Activated CD4-positive, alpha-beta memory T cell treated with anti-CD3 and anti-CD28 coated beads, Interleukin-2, amount 10 ng/mL, durations not matched to agents 7 days and 5 days (primary cell): ENCODE measurements at places on chromosomes 1 and 21.

DNA sequence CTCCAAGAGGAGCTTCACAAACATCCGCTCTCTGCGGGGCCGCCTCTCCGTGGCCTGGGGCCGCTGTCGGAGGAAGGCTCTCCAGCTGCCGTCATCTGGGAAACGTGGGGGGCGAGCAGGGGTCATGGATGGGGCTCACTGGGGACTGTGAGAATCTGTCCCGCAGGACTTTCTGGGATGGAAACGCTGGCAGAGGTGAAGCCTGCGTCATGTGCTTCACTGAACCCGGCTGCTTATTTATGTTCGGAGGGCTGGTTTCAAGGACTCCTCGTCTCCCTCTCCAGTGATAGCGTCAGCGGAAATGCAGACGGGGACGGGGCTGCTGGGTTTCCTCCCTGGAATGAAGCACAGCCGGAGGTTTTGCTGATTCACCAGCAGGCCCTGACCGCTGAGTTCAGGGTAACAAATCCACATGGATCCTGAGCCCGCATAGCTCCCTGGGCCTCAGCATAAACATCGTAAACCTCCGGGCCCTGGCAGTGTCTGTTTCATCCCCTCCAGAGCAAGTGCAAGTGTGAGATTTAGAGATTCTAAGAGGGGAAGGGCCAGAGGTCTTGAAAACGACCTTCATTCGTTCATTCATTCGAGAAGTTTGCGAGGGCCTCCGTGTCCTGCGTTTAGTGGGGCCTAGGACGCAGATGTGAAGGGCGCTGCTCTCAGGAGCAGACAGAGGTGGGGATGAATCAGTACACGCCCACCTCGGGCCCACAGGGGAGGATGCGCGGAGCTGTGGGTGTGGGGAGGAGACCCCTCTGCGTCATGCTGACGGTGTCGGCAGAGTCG lies 7.0 kb upstream of the POFUT2 start:
- DNase-seq, result peak; percentile 14

DNA sequence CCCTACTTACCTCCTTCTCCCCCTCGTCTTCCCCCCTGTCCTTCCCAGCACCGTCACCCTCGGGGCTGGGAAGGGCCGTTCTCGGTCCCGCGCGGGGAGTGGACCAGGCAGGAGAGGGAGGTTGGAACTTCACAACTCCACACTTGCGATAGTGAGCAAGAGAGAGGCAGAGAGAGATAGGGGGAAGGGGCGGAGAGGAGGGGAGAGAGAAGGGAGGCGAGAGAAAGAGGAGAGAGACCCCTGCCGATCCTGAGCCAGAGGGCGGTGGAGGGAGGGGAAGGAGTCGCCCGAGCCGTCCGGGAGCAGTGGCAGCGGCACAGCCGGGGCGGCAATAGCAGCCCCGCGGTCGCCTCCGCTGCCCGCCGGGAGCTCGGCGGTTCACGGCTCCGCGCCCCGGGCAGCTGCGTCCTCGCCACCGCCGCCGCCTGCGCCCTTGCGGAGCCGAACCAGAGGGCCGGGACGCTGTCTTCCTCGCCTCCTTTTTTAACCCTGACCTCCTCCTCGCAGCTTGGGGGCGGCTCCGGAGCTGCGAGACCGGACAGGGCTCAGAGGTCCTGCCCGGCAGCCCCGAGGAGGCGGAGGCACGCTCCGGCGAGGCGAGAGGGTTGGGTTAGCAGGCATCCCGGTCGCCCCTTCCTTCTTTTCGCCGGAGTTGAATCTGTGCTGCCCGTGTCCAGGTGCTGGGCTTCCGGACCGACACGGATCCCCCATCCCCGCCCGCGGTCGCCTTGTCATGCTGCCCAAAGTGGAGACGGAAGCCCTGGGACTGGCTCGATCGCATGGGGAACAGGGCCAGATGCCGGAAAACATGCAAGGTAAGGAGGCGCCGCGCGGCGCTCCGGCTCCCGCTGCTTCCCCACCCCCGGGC lies 11.7 kb downstream of the NR5A2 start:
- DNase-seq, result no peak

DNA sequence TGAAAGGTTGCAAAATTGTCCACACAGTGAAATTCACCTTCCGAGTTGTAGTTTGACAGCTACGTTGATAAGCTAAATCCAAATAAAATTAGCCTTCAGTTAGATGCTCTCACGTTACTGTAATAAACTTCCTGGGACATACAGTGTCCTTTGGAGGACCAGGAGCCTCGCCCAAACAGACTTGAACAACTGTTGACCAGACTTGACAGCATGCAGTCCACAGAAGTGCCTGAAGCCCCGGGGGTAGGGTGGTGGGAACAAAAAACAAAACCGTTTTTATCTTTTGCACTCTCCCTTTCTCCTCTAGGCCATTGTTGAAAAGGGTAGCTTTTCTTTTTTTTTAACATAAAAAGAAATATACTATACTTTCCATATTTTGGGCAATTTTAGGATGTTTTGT lies 172.8 kb upstream of the SAMSN1 start:
- DNase-seq, result no peak

DNA sequence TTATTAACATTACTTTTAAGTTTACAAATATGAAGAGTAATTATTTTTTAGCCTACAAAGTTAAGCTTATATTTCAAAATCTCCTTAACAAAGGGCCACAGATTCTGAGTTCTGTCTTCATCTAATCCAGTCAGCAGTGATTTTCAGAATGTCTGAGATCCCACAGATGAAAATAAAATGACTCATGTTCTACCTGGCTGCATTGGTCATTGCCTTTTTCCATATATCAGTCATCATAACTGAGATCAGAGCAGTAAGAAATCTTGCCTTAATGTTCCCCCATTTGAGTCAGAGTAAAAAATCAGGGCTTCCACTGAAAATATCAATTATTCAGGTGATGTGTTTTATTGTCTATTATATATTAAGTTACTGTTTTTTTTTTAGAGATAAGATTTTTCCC lies 416.1 kb downstream of the MRPL39 start:
- no peak for DNase-seq

DNA sequence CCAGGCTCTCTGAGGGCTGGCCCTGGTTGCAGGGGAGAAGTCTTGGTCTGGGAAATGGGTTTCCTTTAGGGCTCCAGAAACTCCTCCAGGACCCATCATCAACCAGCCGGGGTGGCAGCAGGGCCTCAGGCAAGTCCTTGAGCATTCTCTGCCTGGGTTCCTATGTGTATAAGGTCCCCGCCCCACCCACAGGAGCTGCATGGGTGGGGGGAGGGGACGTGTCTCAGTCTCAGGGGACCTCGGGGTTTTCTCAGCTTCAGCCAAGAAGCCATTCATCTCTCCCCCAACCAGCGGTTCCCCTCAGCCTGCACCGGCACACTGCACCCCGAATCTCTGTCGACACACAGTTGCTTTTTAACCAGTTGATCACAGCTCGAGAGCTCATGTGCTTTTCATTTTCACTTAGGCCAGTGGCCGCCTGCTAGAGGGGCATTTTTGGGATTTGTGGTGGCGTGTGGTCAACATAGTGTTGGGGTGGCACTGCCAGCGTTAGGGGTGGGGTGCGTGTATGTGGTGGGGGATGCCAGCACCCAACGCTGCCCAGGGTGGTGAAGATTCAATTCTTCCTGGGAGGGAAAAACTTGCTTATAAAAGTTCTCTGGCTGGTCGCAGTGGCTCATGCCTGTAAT lies 6.5 kb downstream of the RUNX3 start:
- peak; percentile 47 for DNase-seq

DNA sequence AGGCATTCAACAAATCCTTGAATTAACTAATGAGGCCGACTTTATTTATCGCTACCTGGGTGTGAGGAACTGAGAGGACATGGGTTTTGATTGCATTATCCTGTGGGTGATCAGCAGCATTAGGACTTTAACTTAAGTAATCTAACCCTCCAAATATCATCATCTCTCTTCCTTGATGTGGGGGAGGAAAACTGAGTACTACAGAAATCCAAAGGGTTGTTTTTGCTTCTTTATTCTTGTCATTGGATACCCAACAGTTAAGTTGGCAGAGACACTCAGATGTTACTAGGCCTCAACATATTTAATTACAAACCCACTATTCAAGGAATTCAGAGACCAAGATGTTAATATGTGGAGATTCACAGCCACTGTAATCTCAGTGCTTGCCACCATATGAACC lies 97.4 kb upstream of the ST6GALNAC5 start:
- DNase-seq, result no peak

GRCh38 chr1:198128533-198128932 lies 28.3 kb upstream of the NEK7 start:
- DNase-seq, result no peak

- DNase-seq, result no peak
Observed at GRCh38 chr1:114336360-114336759, 174.6 kb downstream of the TRIM33 start.
